A549 treated with ZK216348 at 1 μM for 4 hours (cell line): ENCODE measurements at places on chromosomes 2 and 18. TPM values are rescaled to one million over a fixed set of nuclear protein-coding genes. Genes with fewer than 3 reads are reported as not detected.

Gene AQP12A
- not detected in 5 replicates for total RNA-seq

Gene CLEC4F
- not detected in 5 replicates for total RNA-seq

Gene TYW5
- total RNA-seq: 5.6 to 10.8 TPM (median 7.6 TPM) in 5 replicates

Gene NPAS2
- total RNA-seq: 54.8 to 101 TPM (median 89.3 TPM) in 5 replicates

Gene TSN
- 55.0 to 92.9 TPM (median 60.7 TPM) in 5 replicates for total RNA-seq

Gene SLC9A4
- not detected in 5 replicates for total RNA-seq

Gene EGR4
- total RNA-seq: 0.09 to 0.43 TPM (median 0.20 TPM) in 5 replicates

Gene M1AP
- not detected in 5 replicates for total RNA-seq

Gene SCN7A
- total RNA-seq: not detected in 5 replicates

Gene CYBRD1
- 19.5 to 35.8 TPM (median 30.6 TPM) in 5 replicates for total RNA-seq

Gene CACNB4
- total RNA-seq: 0.06 to 0.16 TPM (median 0.07 TPM) in 3 of 5 replicates, not detected in the others

Gene REG3A
- total RNA-seq: not detected in 5 replicates

Gene ACVR1C
- total RNA-seq: 0.08 to 0.14 TPM in 2 of 5 replicates, not detected in the others

Gene CPLX4
- total RNA-seq: not detected in 5 replicates

Gene SLC16A14
- 0.64 to 1.0 TPM (median 0.99 TPM) in 5 replicates for total RNA-seq

Gene LYPD1
- total RNA-seq: 12.0 to 19.6 TPM (median 15.8 TPM) in 5 replicates

Gene IL1R2
- total RNA-seq: 0.61 to 1.1 TPM (median 0.69 TPM) in 5 replicates

Gene CCDC148
- total RNA-seq: 0.17 to 0.81 TPM (median 0.40 TPM) in 4 of 5 replicates, not detected in the other

Gene GLI2
- total RNA-seq: 15.4 to 28.5 TPM (median 26.0 TPM) in 5 replicates

Gene INPP5D
- 0.12 to 1.1 TPM (median 0.61 TPM) in 5 replicates for total RNA-seq

Gene CHRND
- total RNA-seq: not detected in 5 replicates
